Mononuclear cell (primary cell): ENCODE measurements at places on chromosomes 13 and 19. TPM values are rescaled to one million over a fixed set of nuclear protein-coding genes. Genes with fewer than 3 reads are reported as not detected.

Gene DYRK1B
- 6.5 TPM for total RNA-seq

Gene ZNF568
- 4.3 TPM for total RNA-seq

Gene DIS3
- 63.6 TPM for total RNA-seq

Gene SPIB
- 5.6 TPM for total RNA-seq

Gene LILRB3
- total RNA-seq, result 51.4 TPM

Gene TMEM238
- total RNA-seq, result 1.9 TPM

Gene TEX101
- 0.10 TPM for total RNA-seq

Gene RINL
- 8.1 TPM for total RNA-seq

Gene PTGIR
- 5.8 TPM for total RNA-seq

Gene NLRP9
- not detected for total RNA-seq

Gene TNFSF9
- 10.5 TPM for total RNA-seq
